ENCODE measurements at places on chromosomes 11 and 22.

DNA sequence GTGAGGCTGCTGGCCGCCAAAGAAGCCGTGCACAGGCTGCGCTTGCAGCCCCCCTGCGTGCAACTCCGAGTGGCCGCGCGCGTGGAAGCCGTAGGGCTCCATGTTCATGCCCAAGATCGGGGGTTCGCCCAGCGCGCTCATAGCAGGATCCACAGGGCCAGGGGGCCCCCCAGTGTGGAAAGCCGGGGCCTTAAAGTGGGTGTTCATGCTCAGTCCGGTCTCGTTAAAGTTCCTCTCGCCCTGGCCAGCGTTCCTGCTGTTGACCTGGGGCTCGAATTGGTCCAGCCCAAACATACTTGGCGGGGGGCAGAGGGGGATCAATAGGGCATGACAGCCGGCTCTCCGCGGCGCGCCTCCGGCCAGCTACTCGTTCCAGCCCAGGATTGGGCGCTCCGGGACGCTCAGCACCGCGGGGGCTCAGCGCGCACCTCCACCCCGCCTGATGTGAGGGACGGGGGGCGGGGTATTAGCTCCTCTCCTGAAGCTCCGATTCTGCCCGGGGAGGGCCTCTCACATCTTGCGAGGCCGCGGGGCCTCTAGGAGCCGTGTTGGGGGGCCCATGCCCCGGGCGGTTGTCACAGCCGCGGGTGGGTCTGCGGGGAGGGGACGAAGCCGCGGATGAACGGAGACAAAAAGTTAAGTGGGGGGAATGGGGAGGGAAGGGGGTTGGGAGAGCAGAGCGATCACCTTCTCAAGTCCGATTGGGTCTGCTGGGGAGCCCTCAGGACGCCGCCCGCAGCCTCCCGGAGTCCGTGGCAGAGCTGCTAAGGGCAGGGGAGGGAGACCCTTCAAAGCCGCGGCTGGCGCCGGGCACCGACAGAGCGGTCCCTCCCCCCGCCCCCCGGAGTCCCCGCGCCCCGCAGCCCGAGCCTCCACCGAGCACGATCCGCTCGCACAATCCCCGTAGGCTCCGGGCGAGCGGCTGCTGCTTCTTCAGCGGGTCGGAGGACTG lies 1.0 kb downstream of the MN1 start:
- DNase-seq = no peak

- no peak for DNase-seq
These were observed 32.8 kb upstream of the PPARA start for GRCh38 chr22:46117206-46118199.

DNA sequence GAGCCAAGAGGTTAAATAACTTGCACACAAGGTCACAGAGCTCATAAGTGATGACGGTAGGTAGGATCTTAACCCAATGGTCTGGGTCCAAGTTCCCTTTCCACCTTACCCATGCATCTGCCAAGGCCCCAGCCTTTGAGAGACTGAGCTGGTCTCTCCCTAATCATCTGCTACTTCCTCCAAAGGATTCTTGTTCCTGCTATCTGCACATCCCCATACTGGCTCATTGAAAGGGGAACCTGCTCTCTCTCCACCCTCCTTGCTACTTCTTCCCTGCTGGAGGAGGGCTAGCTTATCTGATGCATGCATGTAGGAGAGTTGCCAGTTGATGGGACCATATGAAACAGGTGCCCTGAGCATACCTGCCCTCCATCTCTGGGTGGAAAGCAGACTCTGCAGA lies 47.7 kb downstream of the COMMD9 start:
- DNase-seq = no peak

- DNase-seq = peak; percentile 77
These were observed at the start of gene CCDC134 for GRCh38 chr22:41800348-41801146. TSS of gene CCDC134 (plus strand) at chr22:41800679. CDS start at chr22:41808891, 8,212 bp downstream.

DNA sequence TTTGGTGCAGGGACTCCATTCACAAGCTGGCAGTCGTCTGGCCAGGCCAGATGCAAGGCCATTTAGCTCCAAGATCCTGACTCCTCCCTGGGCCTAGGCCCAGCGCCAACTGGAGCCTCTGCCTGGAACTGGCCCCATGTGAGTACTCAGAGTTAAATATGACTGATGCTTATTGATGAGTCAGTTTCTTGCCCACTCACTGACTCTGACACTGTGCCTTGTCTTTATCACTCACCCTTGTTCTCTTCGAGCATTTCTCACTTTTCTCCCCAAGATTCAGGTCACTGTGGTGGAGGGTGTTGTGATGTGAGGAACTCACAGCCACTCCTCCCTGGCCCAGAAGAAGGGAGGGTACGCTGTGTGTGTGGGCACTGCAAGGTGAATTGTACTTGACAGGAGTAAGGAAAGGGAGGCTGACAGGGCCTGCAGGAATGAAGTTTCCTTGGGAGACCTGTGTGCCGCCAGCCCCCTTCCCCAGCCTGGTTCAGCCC lies 23.2 kb upstream of the ST3GAL4 start:
- no peak for DNase-seq

GRCh38 chr11:92257536-92257935 lies 32.9 kb downstream of the FAT3 start:
- DNase-seq = no peak
